ENCODE measurements at places on chromosomes 1 and 21. TPM values are rescaled to one million over a fixed set of nuclear protein-coding genes. Genes with fewer than 3 reads are reported as not detected.

Gene TTC24
- not detected for total RNA-seq

Gene SLC5A9
- 0.03 TPM for total RNA-seq

Gene FALEC
- not detected for total RNA-seq

Gene AMPD1
- not detected for total RNA-seq

Gene CYP4X1
- not detected for total RNA-seq

Data from A549 treated with Hydrocortisone at 1 μM for 4 hours (cell line).